ENCODE measurements at places on chromosomes 7 and 10. TPM values are rescaled to one million over a fixed set of nuclear protein-coding genes. Genes with fewer than 3 reads are reported as not detected.
A peak's percentile ranks its signal among the peaks of the same experiment; 100 is the strongest.

GRCh38 chr10:34163075-34163905 is 651.8 kb downstream of the PARD3 start:
- H3K36me3 ChIP-seq, result no peaks in the 10 kb centered on the region
- H3K27ac ChIP-seq, result no peak overlapping the region
- no peak overlapping the region for H3K4me3 ChIP-seq
- no peaks in the 10 kb centered on the region for H3K4me1 ChIP-seq

DNA sequence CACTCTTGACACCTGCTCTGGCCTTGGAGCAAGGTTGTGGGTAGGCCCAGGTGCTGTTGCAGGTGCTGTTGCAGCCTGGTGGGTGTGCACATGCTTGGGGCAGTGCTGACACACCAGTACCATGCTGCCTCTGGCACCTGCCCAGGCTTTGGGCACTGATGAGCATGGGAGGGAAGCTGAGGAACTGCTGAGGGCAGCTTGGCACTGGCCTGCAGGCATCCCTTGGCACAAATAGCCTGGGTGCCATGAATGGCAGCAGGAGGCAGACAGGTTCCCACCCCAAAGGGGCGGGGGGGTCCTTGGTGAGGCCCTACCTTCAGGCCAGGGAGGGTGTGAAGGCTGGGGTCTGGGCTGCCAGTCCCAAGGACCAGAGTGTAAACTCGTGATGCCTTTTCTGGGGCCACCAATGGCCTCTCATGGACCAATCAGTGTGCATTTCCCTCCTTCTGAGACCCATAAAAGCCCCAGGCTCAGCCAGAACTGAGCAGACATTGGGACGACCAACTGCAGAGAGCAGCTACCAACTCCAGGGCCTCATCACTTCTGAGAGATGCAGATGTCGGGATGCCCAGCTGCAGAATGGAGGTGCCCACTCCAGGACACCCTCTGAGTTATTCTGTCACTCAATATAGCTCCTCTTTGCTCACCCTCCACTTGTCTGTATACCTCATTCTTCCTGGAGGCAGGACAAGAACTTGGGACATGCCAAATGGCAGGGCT is 547.4 kb downstream of the ZWINT start:
- no peaks in the 10 kb centered on the region for H3K27me3 ChIP-seq
- no peak overlapping the region for H3K27ac ChIP-seq
- H3K4me3 ChIP-seq, result no peak overlapping the region
- H3K4me1 ChIP-seq, result no peaks in the 10 kb centered on the region
- H3K36me3 ChIP-seq, result no peaks in the 10 kb centered on the region

- DNase-seq, result no peak
- no peaks in the 10 kb centered on the region for H3K27me3 ChIP-seq
- no peaks in the 10 kb centered on the region for H3K36me3 ChIP-seq
- H3K4me3 ChIP-seq, result no peak within 1 kb of the TSS
These were observed at the start of gene CALML5 for GRCh38 chr10:5499493-5500140. TSS of gene CALML5 (minus strand) at chr10:5499570. CDS start at chr10:5499438, 132 bp downstream.

GRCh38 chr7:37759526-37759925 is 76.0 kb downstream of the GPR141 start:
- DNase-seq, result peak; percentile 30
- no peaks in the 10 kb centered on the region for H3K4me1 ChIP-seq
- H3K4me3 ChIP-seq, result no peak overlapping the region
- H3K27me3 ChIP-seq, result no peaks in the 10 kb centered on the region
- H3K27ac ChIP-seq, result no peak overlapping the region

The SEMA3C gene
- 86.8 TPM for total RNA-seq

GRCh38 chr7:115707258-115708012 is 323.1 kb downstream of the TFEC start:
- no peaks in the 10 kb centered on the region for H3K27me3 ChIP-seq
- no peak overlapping the region for H3K27ac ChIP-seq
- H3K4me3 ChIP-seq, result no peak overlapping the region
- H3K36me3 ChIP-seq, result no peaks in the 10 kb centered on the region

GRCh38 chr7:46619723-46620310 is 698.7 kb upstream of the IGFBP3 start:
- DNase-seq, result no peak
- no peaks in the 10 kb centered on the region for H3K4me1 ChIP-seq
- H3K27ac ChIP-seq, result no peak overlapping the region
- no peaks in the 10 kb centered on the region for H3K36me3 ChIP-seq
- H3K4me3 ChIP-seq, result no peak overlapping the region
- H3K27me3 ChIP-seq, result no peaks in the 10 kb centered on the region

DNA sequence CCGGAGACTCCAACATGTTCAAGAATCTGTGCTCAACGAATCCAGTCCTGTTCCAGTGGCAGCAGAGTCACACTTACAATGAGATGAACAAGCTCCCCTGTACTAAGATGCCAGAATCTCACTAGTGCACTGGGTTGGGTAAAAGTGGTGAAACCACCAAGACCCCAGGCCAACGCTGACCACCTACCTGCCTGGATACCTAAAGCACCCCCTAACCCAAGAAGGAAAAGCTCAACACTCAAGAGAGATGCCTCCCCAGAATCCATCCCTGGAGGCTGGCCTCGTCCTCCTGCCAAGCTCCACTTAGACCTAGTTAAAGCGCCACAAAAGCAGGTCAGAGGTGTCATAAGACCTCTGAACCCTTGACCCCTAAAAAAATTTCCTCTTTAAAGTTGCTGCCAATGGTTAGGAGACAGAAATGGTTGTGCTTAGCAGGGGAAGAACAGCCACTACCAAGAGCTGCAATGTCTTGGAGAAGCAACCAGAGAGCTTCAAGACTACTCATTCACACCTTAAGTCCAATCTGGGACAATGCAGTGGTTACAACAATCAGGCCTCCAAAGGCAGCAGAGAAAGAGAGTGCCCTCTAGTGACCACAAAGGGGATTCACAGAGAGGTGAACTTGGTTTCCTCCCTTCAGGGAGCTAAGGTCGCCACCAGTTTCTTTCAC is 94.6 kb upstream of the MACROH2A2 start:
- H3K4me1 ChIP-seq, result no peaks in the 10 kb centered on the region
- H3K27ac ChIP-seq, result no peak overlapping the region
- H3K27me3 ChIP-seq, result no peaks in the 10 kb centered on the region
- peaks cover 3% of the 10 kb centered on the region for H3K36me3 ChIP-seq
